ENCODE measurements at places on chromosomes 12 and 14.

DNA sequence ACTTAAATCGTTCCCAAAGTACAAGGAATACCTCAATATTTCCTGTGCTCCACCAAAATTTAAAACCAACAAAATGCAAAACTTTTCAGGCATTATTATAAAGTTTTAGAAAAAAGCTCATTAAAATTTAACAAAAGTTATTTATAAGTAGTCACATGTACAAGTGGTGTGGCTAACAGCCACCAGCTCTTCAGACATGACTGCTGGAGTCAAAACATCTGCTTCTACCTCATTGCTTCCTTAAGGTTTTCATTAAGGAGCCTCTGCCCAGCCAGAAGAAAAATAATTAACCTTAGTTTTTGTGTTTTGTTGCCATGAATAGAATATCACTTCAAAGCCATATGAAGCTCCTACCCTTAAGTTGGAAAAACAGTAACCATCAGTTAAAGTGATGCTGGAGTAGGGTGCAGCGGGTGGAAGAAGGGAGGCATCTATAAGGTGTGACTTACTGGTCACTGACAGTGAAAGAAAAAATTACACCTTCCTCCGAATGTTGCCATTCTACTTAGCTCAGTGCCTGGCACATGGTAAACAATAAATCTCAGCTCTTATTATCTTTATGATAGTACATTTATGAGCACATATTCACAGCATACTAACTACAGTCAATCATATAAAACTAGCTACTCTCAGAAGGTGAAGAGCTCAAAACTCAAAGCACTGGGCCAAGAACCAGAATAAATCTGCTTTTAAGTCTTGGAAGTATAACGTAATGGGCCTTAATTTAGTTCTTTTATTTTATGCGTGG lies 57.7 kb downstream of the GALC start:
- DNase-seq, result no peak

- DNase-seq, result no peak
Measured at GRCh38 chr12:52236386-52237050, 3.5 kb downstream of the KRT7 start.

- no peak for DNase-seq
Measured at GRCh38 chr14:69887740-69888657, 8.8 kb downstream of the SMOC1 start.

- no peak for DNase-seq
Measured at GRCh38 chr12:68420225-68421010, 88.3 kb upstream of the MDM1 start.

DNA sequence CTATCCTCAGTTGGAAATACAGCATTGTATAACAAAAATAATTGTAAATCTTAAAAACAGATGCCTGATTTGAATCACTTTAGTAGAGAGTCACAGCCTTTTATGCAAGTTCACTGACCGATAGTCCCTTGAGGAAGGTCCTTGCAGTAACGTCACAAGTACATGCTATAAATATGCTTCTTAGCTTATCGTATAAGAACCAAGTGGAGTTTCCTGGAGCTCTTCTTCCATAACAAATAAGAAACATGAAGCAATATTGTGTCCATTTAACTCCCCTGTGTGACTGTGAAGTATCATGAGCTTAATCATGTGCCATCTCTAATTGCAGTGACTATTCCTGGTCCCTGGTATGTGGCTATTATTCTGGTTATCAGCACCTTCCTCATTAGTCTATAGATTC lies 107.9 kb downstream of the SLC38A4 start:
- DNase-seq, result no peak

GRCh38 chr12:95173392-95174251 lies 43.6 kb downstream of the FGD6 start:
- no peak for DNase-seq

- peak; percentile 20 for DNase-seq
Measured at GRCh38 chr12:29148911-29149690, at the start of gene FAR2. Gene FAR2 (plus strand): TSS chr12:29149278. CDS start chr12:29270450, 121,172 bp downstream.

GRCh38 chr14:95488376-95489213 lies 27.9 kb downstream of the SYNE3 start:
- DNase-seq, result no peak

GRCh38 chr14:52327374-52328226 lies 13.5 kb downstream of the PTGER2 start:
- no peak for DNase-seq

- no peak for DNase-seq
Measured at GRCh38 chr12:26226629-26227360, 31.4 kb downstream of the SSPN start.
